ACHN (cell line): ENCODE measurements at places on chromosomes 3 and 15.

DNA sequence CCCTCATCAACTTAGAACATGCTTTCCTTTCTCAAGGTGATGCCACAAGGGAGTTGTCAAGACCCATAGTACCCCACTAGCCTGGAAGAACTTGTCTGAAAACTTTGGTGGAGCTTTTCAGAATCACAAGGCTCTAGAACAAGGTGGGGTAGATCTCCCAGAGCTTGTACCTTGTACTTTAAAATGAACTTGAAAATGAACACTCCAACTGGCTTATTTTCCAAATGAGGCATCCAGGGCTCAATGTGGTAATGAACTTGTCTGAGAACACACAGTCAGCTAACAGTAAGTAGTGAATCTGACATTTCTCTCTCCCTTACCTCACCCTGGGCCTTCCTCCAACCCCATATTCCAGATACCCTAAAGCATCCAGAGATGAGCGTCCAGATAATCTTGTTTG lies 81.8 kb upstream of the THBS1 start:
- DNase-seq, result no peak

GRCh38 chr15:64527263-64527984 lies 67.0 kb downstream of the ZNF609 start:
- peak; percentile 46 for DNase-seq

GRCh38 chr3:197227780-197228574 lies 70.4 kb downstream of the DLG1 start:
- no peak for DNase-seq

DNA sequence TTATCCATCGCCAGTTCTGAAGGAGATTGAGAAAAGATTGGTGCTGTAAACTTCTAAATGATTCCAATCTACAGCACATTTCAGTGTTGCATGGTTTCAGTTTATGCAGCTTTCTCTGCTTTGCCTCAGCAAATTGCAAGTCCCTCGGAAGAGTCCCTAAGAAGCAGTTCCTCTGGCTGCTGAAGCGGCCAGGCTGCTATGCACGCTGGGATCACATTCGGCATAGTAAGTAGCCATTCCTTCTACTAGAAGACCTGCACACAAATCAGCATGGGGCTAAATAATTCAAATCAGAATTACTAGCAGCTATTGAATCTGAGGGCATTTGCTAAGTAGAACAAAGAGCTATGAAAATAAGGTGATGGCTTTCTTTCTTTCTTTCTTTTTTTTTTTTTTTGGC lies 769.5 kb downstream of the AGBL1 start:
- DNase-seq, result no peak
